ENCODE measurements at places on chromosomes 7 and 10.

GRCh38 chr10:22573820-22574569 is 140.4 kb downstream of the PIP4K2A start:
- H3K4me1 ChIP-seq = no peaks in the 10 kb centered on the region
- 0 out of 2 replicates have a peak, but pooled peaks cover 6% of the 10 kb centered on the region for H3K36me3 ChIP-seq
- H3K27me3 ChIP-seq = no peaks in the 10 kb centered on the region
- DNase-seq = peak; percentile 59
- H3K27ac ChIP-seq = no peak overlapping the region

DNA sequence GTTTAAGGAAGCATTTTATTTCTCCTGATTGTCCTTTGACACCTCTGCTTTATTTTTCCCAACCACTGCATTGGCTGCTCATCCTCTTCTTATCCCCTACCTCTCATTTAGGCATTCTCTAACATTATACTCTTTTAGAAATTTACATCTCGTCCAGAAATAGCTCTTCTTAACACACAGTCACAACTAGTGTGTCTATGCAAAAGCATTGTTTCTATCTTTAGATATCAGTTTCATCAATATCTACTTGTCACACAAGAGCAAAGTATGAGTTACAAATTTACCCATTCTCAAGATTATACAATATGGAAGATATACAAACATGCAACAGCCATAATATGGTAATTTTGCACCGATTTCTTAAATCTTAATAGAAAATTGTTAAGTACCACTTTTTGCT is 35.7 kb upstream of the MDFIC start:
- H3K4me3 ChIP-seq = no peak overlapping the region
- H3K27me3 ChIP-seq = no peaks in the 10 kb centered on the region
- DNase-seq = no peak

DNA sequence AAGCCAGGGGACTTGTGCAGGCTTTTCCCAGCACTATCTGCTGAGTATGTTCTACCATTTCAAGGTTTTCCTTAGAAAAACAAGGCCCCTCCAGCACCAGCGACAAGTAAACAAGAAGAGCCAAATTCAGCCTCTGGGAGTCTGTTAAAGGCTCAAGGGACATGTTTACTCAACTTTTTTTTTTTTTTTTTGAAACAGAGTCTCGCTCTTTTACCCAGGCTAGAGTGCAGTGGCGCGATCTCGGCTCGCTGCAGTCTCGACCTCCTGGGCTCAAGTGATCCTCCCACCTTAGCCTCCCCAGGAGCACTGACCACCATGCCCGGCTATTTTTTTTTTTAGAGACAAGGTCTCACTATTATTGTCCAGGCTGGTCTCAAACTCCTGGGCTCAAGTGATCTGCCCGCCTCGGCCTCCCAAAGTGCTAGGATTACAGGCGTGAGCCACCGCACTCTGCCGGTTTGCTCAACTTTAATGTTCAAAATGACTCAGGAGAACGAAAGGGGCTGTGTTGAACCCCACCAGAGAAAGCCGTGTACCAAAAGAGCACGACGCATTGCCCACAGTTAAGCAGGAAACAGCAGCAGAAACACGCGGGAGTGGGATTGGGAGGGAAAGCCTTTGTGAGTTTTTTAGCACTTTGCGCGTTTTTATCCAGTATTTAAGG is 772 bp downstream of the PRDX3 start:
- peaks cover 23% of the 10 kb centered on the region for H3K4me1 ChIP-seq
- H3K36me3 ChIP-seq = peaks cover 11% of the 10 kb centered on the region
- DNase-seq = peak; percentile 69
- peak overlapping the region; percentile 85 for H3K4me3 ChIP-seq
- peak overlapping the region; percentile 82 for H3K27ac ChIP-seq
- no peaks in the 10 kb centered on the region for H3K27me3 ChIP-seq

DNA sequence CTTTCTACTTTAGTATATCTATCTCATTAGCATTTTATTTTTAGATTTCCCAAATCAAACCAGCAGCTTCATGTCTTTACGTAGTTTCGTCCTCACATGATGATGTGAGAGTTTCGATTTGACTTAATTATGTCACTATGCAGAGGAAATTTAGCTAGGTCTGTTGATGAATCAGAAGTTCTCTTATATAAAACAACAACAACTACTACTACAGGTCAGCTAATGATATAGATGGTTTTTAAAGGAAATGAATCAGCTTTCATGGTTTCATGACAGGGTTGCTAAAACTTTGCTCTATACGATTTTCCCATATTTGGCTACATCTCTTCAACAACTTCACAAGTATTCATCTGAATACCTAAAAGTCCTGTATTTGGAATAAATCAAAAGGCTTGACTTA is 28.6 kb downstream of the JAZF1 start:
- peak; percentile 54 for DNase-seq
- H3K27me3 ChIP-seq = no peaks in the 10 kb centered on the region
- H3K4me1 ChIP-seq = peaks cover 38% of the 10 kb centered on the region
- peak overlapping the region; percentile 36 for H3K27ac ChIP-seq
- no peaks in the 10 kb centered on the region for H3K36me3 ChIP-seq

DNA sequence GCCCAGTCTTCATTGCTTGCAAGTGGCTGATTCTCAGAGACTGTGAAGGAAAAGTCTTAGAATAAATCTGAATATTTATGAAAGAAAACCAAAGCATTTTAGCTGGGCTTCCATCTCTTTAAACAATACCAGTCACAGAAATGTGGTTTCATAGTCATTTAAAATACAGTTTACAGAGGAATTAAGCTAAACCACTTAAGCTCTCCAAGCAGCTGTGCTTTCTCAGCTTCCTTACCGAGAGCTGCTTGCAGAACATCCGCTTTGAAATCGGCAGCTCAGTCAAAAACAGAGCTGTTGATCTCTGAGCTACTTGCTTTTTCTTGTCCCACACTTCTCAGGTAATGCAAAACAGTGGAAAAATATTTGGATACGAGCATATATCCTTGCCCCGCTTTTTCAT is 134.5 kb downstream of the DYNC1I1 start:
- no peaks in the 10 kb centered on the region for H3K4me1 ChIP-seq
- H3K4me3 ChIP-seq = no peak overlapping the region
- no peak overlapping the region for H3K27ac ChIP-seq
- DNase-seq = no peak
- H3K36me3 ChIP-seq = no peaks in the 10 kb centered on the region

- DNase-seq = peak; percentile 25
- no peaks in the 10 kb centered on the region for H3K27me3 ChIP-seq
- no peaks in the 10 kb centered on the region for H3K4me1 ChIP-seq
- no peak overlapping the region for H3K27ac ChIP-seq
- H3K4me3 ChIP-seq = no peak overlapping the region
Observed at GRCh38 chr10:113347508-113347907, 205.3 kb upstream of the HABP2 start.

- peaks cover 36% of the 10 kb centered on the region for H3K36me3 ChIP-seq
- peak; percentile 44 for DNase-seq
- peak overlapping the region; percentile 30 for H3K4me3 ChIP-seq
- peak overlapping the region; percentile 67 for H3K27ac ChIP-seq
- no peaks in the 10 kb centered on the region for H3K27me3 ChIP-seq
Observed at GRCh38 chr10:32938554-32939061, 19.4 kb downstream of the ITGB1 start.

DNA sequence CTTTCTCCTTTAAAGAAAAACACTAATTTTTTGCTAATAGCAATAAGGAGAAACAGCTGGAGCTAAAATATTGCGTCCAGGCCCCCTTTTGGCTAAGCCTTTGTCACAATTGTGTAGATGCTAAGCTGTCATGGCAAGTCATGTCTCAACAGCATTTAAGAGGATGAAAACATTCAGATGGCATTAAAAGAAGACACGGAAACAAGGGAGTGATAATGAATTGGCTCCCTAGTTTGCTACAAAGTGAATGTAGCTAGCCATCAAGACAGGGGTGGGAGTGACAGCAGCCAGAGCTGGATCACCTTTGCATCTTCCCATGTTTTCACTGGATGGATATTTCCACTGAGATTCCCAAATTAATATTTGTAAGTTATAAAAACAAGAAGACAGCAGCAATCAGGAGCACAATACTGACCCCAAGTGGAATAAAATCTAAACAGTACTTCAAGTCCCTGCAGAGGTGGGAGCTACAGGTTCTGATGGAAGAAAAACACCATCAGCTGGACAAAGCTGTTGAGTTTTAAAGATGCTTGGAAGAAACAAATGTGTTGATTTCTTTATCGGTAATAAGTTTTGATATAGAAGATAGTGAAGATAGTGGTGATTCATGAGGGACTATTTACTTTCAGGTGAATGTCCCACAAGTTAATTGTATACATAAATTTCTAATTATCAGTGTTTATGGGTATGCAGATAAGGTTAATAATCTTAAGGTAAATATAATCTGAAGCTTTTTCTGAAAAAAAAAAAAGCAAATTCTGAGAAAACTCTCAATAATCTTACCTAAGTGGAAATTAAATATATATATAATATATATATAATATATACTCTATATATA is 129.4 kb downstream of the SLC16A9 start:
- no peak overlapping the region for H3K4me3 ChIP-seq
- no peaks in the 10 kb centered on the region for H3K4me1 ChIP-seq
- no peaks in the 10 kb centered on the region for H3K36me3 ChIP-seq
- DNase-seq = peak; percentile 58
- H3K27ac ChIP-seq = no peak overlapping the region
- H3K27me3 ChIP-seq = no peaks in the 10 kb centered on the region

GRCh38 chr7:16651396-16652239 is 5.6 kb downstream of the BZW2 start:
- no peak overlapping the region for H3K4me3 ChIP-seq
- DNase-seq = no peak
- no peak overlapping the region for H3K27ac ChIP-seq

DNA sequence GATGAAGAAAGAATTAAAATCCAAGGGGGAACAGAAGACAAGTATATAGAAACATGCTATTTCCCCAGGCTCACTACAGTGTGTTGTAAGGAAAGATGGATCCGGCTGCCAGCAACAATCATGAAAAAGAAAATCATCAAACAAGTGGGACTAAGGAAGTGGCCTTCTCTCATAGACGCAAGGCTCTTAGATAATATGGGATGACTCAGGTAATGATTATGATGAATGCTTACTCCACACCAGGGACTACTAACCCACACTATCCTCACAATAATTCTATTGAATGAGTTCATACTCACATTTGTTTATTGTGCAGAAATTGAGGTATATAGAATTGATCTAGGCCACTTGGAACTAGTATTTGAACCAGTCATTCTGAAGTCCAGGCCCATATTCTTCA is 111.2 kb upstream of the BET1 start:
- H3K36me3 ChIP-seq = no peaks in the 10 kb centered on the region
- H3K4me1 ChIP-seq = peaks cover 4% of the 10 kb centered on the region
- peak; percentile 46 for DNase-seq
- H3K4me3 ChIP-seq = no peak overlapping the region
- no peaks in the 10 kb centered on the region for H3K27me3 ChIP-seq

- H3K4me3 ChIP-seq = no peak overlapping the region
- no peak for DNase-seq
- no peak overlapping the region for H3K27ac ChIP-seq
- H3K27me3 ChIP-seq = no peaks in the 10 kb centered on the region
- H3K4me1 ChIP-seq = no peaks in the 10 kb centered on the region
Observed at GRCh38 chr7:45597286-45597984, 23.3 kb downstream of the ADCY1 start.
